Stimulated activated naive CD8-positive, alpha-beta T cell treated with anti-CD3 and anti-CD28 coated beads, Interleukin-15, Interleukin-2, amounts not matched to agents 100 U/mL and 50 U/mL, for 24 hours (primary cell): ENCODE measurements at places on chromosomes 11 and 22.
A peak's percentile ranks its signal among the peaks of the same experiment; 100 is the strongest.

DNA sequence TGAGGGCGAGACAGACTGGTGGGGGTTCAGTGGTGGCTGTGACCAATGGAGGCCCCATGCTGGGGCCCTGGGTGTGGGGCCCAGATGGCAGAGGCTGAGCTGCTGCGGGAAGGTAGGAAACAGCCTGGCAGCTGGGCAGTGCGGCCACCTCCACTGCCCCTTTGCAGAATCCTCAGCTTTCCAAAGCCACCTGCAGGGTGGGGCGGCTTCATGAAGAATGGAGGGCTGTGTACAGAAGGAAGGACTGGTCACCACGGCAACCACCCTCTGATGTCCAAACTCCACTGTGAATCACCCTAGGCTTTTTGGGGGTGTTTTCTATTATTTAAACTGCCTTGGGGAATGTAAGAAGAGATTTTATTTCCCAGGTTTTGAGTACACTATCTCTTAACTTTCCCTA is 166.3 kb upstream of the NAV2 start:
- no peak for DNase-seq

DNA sequence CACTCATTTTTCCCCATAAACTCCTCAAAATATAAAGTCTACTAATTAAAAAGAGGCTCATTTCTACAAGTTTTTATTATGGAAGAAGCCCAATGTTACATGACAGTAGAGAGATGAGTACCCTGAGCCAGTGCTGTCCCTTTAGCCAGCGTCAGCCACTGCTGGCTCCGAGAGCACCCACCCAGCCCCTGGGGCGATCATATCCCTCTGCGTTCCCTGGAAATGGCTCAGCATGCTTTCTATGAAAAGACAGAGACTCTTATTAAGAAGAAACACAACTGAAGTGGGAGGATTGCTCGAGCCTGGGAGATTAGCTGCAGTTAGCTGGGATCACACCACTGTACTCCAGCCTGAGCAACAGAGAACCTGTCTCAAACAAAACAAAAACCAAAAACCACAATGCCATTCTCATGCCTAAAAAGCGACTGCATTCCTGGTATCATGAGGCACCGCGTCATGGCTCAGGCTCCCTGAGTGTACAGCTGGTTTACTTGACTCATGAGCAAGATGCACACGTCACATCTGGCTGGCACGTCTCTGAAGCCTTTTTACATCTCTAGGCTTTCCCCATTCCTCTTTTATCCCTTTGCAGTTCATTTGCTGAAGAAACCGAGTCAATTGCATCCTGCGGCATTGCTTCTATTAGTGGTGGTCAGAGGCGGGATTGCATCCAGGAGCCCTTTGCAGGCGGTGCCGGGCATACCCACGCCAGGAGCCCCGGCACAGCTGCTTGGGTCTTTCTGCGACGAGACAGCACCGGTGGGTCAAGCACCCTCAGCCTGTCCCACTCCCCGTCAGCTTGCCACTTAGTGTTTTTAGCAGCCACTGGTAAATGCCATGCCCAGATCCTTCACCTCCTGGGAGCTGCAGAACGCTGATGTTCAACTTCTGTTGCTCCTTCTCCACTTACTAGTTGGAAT is 119.9 kb downstream of the CTTN start:
- DNase-seq, result no peak

GRCh38 chr11:69686856-69687255 is 11.7 kb upstream of the LTO1 start:
- DNase-seq, result no peak

DNA sequence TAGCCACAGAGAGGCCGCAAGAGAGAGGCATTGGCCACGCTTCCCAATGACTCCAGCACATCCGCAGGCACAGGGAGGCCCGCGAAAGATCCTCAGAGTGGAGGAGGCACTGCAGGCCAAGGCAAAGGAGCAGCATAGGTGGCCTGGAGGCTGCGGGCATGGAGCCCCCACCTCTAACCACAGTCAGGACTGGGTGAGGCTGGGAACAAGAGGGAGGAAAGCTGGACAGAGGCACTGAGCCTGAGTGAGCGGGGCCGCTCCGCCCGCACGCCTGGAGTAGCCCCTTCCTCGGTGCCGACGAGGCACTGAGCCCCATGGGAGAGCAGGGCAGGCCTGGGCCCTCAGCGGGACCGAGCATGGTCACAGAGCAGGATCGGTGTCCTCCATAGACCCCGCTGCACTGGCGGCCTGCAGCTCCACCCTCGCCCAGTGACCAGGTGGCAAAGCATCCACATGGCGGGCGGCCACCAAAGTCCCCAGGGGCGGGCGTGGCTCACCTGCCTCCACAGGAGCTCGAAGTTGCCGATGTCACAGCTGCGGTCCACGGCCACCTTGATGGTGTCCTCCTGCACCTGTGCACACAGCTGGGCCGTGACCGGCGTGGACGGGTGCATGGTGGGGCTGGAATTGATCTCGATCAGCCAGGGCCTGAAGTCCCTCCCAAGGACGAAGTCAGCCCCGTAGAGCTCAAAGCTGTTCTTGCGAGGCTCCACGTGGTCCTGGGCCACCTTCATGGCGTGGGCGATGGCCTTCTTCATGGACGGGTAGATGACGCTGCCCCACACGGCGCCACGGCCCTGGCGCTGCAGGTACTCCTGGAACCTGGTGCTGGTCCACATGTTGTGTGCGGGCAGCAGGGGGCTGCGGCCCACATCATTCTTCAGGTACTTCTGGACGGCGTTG is 18.9 kb upstream of the IL17REL start:
- no peak for DNase-seq

DNA sequence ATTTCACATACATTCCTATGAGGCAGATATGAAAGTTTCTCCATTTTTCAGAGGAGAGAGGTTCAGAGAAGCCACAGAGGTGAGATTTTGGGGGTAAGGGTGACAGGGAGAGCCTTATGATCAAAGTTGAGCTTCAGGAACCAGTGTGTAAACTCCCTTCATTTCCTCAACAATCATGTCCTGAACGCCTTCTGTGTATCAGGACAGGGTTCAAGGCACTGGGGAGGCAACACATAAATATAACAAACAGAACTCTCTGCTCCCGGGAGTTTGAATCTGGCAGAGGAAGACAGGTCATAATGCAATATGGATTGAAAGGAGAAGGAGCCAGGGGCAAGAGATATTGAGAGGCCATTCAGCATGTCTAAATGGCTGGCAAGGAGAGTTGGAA is 28.0 kb downstream of the AMOTL1 start:
- DNase-seq, result no peak

DNA sequence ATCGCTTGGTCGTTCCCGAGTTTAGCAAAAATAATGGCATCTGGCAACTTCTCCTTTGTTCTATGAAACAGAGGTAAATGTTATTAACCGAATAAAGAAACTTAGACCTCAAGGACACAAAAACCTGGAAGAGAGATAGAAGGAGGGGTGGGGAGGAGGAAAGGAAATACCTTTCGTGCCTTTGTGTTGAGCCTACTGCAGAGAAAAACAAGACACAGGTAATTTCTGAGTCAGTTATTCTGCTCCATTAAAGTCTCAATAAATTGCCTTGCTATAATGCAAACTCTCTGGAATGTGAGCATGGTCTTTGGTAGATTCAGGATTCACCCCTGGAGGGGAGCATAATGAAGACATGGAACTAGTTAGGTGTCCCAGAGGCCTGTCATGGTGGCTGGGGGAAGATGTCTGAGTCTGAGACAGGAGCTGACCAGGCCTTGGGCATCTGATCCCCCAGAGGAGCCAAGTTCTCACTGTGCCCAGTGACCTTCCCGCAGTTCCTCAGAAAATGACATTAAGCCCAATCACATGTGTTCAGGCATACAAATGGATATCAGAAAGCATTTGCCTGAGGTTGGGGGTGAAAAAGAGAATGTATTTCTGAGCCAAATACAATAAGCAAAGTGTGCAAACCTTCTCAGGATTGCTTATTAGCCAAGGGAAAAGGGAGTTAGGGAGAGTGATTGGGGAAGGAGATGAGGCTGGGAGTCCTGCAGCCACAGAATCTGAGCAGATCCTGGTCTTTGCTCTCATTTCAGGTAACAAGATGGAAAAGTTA is 72.6 kb upstream of the CADM1 start:
- DNase-seq, result no peak

GRCh38 chr11:28466506-28466905 is 358.3 kb downstream of the METTL15 start:
- no peak for DNase-seq

- no peak for DNase-seq
Observed at GRCh38 chr11:130478204-130478701, 29.8 kb downstream of the ADAMTS15 start.

- no peak for DNase-seq
Observed at GRCh38 chr11:119795690-119796089, 66.7 kb upstream of the NECTIN1 start.

DNA sequence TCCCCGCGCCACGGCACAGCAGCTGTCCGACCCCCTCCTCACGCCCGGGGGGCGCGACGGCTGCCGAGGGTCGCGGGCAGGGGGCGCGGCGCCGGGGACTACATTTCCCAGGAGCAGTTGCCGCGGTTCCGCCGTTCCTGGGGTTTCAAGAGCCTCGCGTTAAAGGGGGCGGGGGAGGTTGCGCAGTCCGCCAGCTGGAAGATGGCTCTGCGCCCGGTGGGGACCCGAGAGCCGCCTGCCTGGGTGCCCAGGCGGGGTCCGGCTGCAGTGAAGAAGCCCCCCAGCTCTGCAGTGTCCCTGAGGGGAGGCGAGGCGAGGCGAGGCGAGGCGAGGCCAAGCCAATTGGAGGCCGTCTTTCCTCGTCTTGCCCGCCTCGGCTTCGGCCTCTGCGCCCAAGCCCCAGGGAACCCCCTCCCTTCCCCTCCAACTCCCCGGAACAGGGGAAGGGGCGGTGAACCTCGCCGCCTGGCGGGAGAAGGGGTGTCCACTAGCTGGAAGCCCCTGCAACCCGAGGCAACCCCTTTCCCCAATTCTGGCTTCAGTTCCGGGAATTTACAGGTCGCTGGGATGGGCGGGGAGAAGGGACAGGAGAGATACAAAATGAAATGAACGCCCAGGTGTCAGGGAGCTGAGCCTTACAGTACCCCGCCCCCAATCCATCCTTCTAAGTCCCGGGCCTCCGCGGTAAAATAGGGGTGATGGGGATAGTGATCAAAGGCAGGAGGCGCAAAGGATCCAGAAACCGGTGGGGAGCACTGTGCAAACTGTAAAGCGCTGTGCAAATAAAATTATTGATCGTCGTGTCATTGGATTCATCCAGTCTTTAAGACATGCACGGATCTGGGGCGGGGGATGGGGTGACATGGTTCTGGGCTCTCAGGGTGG is 5.2 kb upstream of the GCAT start:
- peak; percentile 33 for DNase-seq

DNA sequence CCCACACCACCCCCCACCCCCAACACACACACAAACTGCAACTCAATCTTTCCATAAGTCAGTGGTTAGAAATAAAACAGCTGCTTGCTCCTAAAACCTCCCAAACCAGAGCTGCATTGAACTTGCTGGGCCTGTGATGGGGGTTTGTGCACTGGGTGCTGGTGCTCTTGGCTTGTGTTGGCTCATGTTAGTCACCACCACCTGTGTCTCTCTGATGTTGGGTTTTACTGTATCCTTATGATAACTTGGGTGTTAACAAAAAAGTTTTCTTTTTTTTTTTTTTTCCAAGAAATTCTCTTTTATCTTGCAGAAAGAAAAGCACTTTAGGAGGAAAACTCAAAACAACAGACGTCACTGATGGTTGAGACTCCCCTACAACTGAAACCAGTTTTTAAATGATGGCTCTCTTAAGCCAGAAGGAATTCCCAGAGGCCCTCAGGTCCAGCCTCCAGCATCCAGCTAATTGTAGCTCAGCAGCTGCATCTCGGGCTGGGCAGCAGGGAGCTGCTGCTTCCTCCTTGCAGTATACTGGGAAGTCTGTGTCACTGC is 79.9 kb upstream of the DRD2 start:
- no peak for DNase-seq

GRCh38 chr22:41382098-41382578 is 396 bp downstream of the TEF start:
- peak; percentile 63 for DNase-seq

- DNase-seq, result no peak
Observed at GRCh38 chr11:9577556-9577955, 4.1 kb downstream of the WEE1 start.

DNA sequence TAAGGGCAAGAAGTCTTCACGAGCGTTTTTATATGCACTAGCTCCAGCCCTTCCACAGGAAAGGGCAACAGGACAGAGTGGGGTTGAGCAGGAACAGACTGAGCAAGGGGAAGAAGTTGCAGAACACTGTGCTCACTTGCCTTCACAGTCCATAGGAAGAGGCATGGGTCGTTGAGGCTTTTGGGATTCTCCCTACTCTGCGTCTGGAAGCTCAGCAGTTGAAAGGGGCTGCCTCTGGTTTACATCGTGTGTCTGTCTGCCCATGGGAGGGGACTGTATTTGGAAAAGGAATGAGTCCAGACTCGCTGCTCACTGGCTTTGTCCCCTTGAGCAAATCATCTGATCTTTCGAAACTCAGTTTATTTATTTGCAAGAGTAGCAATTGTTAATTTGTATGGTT is 1.1 kb upstream of the PDGFD start:
- DNase-seq, result no peak

DNA sequence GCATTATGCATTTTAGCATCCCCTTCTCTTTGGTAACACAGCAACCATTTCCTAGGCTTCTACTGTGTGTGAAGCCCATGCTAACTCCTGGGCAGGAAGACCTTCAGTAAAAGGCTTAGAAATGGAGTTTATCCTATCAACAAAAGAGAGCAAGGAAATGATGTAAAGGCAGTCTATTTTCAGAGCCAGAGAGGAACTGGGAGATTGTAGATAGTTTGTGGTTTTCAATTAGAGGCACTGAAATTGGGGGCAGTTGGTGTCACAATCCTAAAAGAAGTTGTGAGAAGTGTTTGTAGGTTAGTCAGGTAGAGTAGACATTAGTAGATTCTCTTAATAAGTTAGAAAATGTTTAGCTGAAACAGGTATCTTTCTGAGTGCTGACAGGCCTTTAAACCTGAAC is 7.1 kb downstream of the ACAD8 start:
- no peak for DNase-seq

DNA sequence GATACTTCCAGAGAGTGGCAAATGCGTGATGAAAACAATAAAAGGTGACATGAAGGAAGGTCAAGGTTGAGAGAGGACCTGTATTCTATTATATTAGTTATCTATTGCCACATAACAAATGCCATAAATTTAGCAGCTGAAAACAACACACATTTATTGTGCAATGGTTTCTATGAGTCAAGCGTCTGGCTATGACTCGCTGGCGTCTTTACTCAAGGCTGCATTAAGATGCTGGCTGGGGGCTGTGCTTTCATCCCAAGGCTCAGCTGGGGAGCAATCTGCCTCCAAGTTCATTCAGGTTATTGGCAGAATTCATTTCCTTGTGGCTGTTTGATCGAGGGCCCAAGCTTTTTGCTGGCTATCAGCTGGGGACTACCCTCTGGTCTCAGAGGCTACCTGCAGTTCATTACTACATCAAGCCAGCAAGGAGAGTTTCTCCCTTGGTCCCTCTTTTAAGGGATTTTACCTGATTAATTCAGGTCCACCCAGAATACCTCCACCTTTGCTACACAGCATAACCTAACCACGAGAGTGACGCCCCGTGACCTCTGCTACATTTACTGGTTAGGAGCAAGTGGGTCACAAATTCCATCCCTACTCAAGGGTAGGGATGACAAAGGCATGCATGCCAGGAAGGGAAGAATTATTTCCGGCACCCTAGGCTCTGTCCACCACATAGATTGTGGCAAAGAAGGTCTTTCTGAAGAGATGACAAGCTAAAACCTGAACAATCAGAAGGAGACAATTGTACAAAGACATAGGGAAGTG is 549.1 kb downstream of the MN1 start:
- DNase-seq, result no peak

GRCh38 chr11:43933608-43934551 is 8.6 kb upstream of the C11orf96 start:
- DNase-seq, result no peak
